Effector memory CD8-positive, alpha-beta T cell (primary cell): ENCODE measurements at places on chromosomes 2 and 18.

GRCh38 chr2:12929758-12930157 lies 213.0 kb downstream of the TRIB2 start:
- no peak for DNase-seq
- no peaks in the 10 kb centered on the region for H3K36me3 ChIP-seq
- no peaks in the 10 kb centered on the region for H3K27me3 ChIP-seq
- H3K27ac ChIP-seq, result no peak overlapping the region
- H3K4me3 ChIP-seq, result no peak overlapping the region

- peaks cover 2% of the 10 kb centered on the region for H3K4me1 ChIP-seq
- no peak for DNase-seq
- peaks cover 63% of the 10 kb centered on the region for H3K36me3 ChIP-seq
- H3K4me3 ChIP-seq, result no peak overlapping the region
These were observed 473.9 kb downstream of the ARHGAP15 start for GRCh38 chr2:143603035-143603655.

DNA sequence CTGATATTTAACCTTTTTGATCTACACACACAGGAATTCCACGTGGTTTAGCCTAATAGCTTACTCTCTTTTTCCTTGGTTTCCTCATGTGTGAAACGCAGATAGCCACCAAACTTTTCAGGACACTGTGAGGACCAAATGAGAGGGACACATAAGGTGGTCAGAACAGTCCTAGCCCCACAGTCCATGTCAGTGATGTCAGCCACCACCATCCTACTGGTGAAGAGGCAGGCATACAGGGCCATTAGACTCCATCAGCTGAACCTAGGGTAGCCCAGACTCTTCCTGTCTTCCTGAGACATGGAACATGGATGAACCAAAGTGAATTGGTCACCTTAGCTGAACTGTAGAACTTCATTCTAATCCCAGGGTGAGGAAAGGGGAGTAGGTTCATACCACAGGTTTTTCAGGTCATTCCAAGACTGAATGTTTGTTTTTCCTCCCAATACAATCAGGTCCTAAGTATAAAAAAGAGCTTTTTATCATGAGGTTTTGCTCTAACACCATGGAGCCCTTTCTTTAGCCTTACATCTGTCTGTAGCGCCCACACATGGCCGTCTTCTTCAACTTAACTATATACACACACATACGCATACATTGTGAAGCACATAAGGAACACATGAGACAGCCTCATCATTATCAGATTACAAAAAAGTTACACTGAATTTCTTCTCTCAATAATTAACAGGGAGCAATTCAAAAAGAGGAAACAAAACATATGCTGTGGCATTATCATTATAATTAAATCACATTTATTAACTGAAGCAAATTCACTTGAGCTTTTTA lies 18.5 kb upstream of the NFE2L2 start:
- H3K27ac ChIP-seq, result no peak overlapping the region
- DNase-seq, result no peak
- no peaks in the 10 kb centered on the region for H3K27me3 ChIP-seq

- DNase-seq, result no peak
- H3K27me3 ChIP-seq, result no peaks in the 10 kb centered on the region
- peak overlapping the region; percentile 60 for H3K4me3 ChIP-seq
- peaks cover 58% of the 10 kb centered on the region for H3K4me1 ChIP-seq
These were observed 135.6 kb downstream of the SMAD7 start for GRCh38 chr18:48815179-48815515.

DNA sequence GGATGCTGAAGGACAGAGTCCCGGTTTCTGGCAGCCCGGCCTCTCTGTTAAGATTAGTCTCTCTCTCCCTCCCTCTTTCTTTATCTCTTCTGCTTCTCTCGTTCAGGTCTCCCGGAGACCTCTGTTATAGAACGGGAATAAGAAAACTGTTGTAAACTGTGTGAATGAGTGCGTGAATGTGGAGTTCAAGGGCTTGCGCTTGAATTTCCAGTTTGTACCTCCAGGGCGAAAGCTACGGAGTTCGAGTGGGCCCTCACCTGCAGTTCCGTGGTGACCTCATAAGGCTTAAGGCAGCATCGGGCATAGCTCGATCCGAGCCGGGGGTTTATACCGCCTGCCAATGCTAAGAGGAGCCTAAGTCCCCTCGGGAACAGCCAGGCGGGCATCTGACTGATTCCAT lies 26.4 kb downstream of the SKA1 start:
- no peaks in the 10 kb centered on the region for H3K36me3 ChIP-seq
- no peaks in the 10 kb centered on the region for H3K4me1 ChIP-seq
- H3K4me3 ChIP-seq, result no peak overlapping the region
- peaks cover 63% of the 10 kb centered on the region for H3K27me3 ChIP-seq

- no peak overlapping the region for H3K27ac ChIP-seq
- H3K36me3 ChIP-seq, result peaks cover 2% of the 10 kb centered on the region
- DNase-seq, result no peak
- H3K4me1 ChIP-seq, result peaks cover 6% of the 10 kb centered on the region
- no peaks in the 10 kb centered on the region for H3K27me3 ChIP-seq
These were observed 104.2 kb downstream of the CRIM1 start for GRCh38 chr2:36459725-36460137.

DNA sequence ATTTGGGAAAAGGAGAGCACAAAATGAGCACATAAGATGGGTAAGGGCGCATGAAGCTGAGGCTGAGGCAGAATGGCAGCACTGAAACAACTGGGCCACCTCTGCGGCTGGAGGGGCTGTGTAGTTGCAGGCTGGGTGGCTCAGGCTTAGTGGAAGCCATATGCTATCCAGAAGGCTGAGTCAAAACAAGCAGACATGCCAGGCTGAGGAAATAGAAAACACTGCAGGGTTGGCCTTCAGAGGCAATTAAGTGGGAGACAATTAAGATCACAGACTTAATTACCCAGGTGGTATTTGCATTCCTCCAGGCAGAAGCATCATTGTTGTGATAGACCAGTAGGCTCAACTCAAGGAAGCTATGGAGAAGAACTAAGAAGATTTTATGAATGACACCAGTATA lies 11.4 kb upstream of the XPO1 start:
- DNase-seq, result no peak
- H3K4me3 ChIP-seq, result no peak overlapping the region
- H3K4me1 ChIP-seq, result no peaks in the 10 kb centered on the region
- H3K27ac ChIP-seq, result no peak overlapping the region
- H3K36me3 ChIP-seq, result no peaks in the 10 kb centered on the region

DNA sequence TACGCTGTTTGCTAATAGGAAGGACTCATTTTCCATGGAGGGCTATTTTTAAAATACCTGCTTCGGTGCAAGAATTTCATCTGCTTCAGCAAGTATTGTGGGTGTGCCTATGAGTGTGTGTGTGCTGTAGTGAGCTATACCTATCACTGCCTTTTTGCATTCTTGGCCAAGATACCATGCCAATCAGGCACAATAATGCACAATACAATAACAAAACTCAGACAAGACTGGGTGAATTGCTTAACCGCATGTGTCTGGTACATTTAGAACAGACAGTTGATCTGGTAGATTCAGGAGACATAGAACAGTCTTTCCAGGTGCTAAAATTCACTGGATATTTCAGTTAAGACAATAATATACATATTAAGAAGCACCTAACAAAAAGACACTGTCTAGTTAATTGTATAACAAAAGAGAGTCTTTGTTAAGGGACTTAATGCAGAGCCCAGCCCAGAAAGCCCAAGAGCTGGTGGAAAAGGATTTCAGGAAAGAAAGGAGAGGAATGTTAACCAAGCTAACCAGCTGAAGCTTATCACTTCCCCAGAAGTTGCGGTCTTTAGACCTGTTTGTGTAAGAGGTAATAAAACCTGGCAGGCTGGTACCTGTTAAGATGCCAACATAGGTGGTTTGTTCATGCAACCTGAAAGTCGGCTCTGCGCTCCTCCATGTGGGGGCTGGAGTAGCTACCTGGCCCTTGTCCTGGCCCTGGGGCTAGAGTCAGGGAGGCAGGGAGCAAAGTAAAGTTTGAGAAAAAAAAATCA lies 153.3 kb upstream of the RBMS1 start:
- H3K27ac ChIP-seq, result no peak overlapping the region
- no peak overlapping the region for H3K4me3 ChIP-seq

GRCh38 chr18:76410660-76411417 lies 84.2 kb downstream of the ZNF516 start:
- no peak for DNase-seq
- peaks cover 44% of the 10 kb centered on the region for H3K27me3 ChIP-seq
- H3K4me1 ChIP-seq, result peaks cover 26% of the 10 kb centered on the region
- H3K36me3 ChIP-seq, result no peaks in the 10 kb centered on the region

GRCh38 chr2:197453914-197454398 lies 604 bp downstream of the COQ10B start:
- DNase-seq, result peak; percentile 5
- peak overlapping the region; percentile 87 for H3K4me3 ChIP-seq
- H3K36me3 ChIP-seq, result peaks cover 37% of the 10 kb centered on the region
- H3K4me1 ChIP-seq, result peaks cover 31% of the 10 kb centered on the region
- H3K27ac ChIP-seq, result peak overlapping the region; percentile 98
- no peaks in the 10 kb centered on the region for H3K27me3 ChIP-seq

GRCh38 chr2:54306556-54306955 lies 50.5 kb upstream of the TSPYL6 start:
- no peaks in the 10 kb centered on the region for H3K4me1 ChIP-seq
- DNase-seq, result no peak
- H3K4me3 ChIP-seq, result no peak overlapping the region
- H3K27ac ChIP-seq, result no peak overlapping the region
- H3K36me3 ChIP-seq, result no peaks in the 10 kb centered on the region
- H3K27me3 ChIP-seq, result peaks cover 5% of the 10 kb centered on the region

GRCh38 chr2:161173541-161174194 lies 13.4 kb downstream of the TANK start:
- H3K27ac ChIP-seq, result no peak overlapping the region
- peaks cover 17% of the 10 kb centered on the region for H3K36me3 ChIP-seq
- no peak for DNase-seq
- H3K4me3 ChIP-seq, result no peak overlapping the region

DNA sequence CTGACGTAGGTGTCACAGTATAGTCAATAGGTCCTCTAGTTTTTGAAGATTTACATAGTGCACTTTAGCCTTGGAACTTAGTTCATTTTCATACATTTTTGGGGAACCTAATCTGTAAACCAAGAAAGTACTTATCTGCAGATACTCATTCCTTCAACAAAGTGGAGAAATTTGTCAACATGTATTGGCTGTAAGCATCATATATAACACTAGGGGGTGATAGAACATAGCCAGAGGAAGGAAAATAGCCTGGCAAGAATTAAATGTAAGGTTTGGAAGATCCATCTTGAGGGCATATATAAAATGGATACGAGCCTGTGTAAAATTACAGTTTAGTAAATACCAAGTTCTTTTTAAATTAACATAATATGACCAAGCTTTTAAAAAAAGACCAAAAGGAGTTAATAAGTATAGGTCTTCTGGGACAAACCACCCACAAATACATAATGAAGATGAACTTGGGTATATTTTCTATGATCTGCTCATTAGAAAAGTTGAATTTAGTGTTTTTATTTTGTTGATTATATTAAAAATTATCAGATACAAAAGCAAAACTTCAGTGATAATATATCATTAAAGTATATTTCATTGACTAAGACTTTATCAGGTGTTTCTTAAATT lies 18.2 kb downstream of the RPL37A start:
- H3K4me3 ChIP-seq, result no peak overlapping the region
- no peaks in the 10 kb centered on the region for H3K36me3 ChIP-seq
- no peaks in the 10 kb centered on the region for H3K27me3 ChIP-seq
- no peak overlapping the region for H3K27ac ChIP-seq

- peaks cover 11% of the 10 kb centered on the region for H3K36me3 ChIP-seq
- H3K4me3 ChIP-seq, result no peak overlapping the region
- DNase-seq, result peak; percentile 33
- H3K27ac ChIP-seq, result no peak overlapping the region
These were observed 27.3 kb downstream of the LPIN2 start for GRCh38 chr18:2985628-2986027.

- H3K27ac ChIP-seq, result no peak overlapping the region
- H3K27me3 ChIP-seq, result no peaks in the 10 kb centered on the region
- H3K4me3 ChIP-seq, result no peak overlapping the region
- H3K36me3 ChIP-seq, result peaks cover 36% of the 10 kb centered on the region
- H3K4me1 ChIP-seq, result no peaks in the 10 kb centered on the region
These were observed 10.9 kb downstream of the NHEJ1 start for GRCh38 chr2:219149667-219150066.

DNA sequence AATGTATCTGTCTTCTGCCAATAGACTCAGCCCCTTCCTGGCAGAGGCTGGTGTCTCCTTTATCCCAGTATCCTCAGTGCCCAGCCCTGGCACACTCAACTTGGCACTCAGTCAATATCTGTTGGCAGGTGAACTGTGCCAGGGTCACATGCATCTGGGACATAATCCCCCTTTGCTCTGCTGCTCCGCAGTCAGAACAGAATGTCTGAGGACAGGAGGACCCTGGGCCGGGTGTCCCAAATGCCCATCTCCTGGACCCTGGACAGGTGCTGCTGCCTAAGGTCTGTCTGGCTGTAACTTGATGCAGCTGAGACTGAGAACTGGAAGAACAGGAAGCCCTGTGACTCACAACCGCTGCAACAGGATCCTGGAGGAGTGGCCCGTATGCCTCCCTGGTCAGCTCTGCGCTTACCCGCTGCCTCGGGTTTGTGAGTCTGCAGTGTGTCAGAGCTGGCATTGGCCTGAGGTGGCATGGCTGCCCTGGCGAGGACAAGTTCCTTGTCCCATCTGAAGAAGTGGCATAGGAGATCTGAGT lies 11.4 kb downstream of the HK2 start:
- peak overlapping the region; percentile 21 for H3K4me3 ChIP-seq
- H3K4me1 ChIP-seq, result peaks cover 26% of the 10 kb centered on the region
- H3K36me3 ChIP-seq, result no peaks in the 10 kb centered on the region
- H3K27ac ChIP-seq, result no peak overlapping the region
- H3K27me3 ChIP-seq, result peaks cover 9% of the 10 kb centered on the region

DNA sequence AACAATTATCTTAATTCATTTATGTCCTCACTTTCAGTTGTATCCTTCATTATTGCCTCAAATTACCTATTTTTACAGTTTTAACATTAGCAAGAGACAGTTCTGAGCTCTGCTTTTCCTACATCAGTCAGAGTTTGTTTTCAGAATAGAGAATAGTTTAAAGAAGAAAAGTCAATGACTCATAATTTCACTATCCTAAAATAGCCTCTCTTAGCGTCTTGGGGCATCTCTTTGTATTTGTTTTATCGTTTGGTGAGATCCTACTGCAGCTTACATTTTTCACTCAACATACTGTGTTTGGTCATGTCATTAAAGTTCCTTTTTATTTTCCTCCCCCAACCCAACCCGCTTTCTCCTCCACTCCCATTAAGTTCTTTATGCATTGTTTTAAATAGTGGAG lies 3.8 kb downstream of the SEC11C start:
- no peak overlapping the region for H3K4me3 ChIP-seq
- no peak for DNase-seq
- no peak overlapping the region for H3K27ac ChIP-seq
- peaks cover 11% of the 10 kb centered on the region for H3K36me3 ChIP-seq

DNA sequence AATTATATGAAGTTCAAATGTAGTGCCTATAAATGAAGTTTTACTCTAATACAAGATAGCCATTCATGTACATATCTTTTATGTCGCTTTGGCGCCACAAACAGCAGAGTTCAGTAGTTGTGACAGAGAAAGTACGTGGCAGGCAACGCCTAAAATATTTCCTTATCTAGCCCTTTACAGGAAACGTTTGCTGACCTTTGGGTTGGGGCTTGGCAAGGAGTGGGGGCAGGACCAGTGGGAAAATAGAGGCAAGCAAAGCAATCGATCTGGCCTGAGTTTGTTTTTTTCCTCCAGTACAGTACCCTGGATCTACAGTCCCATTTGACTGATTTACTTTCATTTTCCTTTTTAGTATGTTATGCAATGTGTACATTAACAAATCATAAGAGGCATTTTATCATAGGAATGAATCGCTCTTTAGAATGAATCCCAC lies 13.1 kb downstream of the CCDC68 start:
- H3K4me3 ChIP-seq, result peak overlapping the region; percentile 82
- peaks cover 10% of the 10 kb centered on the region for H3K4me1 ChIP-seq
- no peaks in the 10 kb centered on the region for H3K27me3 ChIP-seq
- peak; percentile 9 for DNase-seq
- H3K27ac ChIP-seq, result peak overlapping the region; percentile 92

GRCh38 chr2:29014811-29015421 lies 33.8 kb downstream of the TOGARAM2 start:
- H3K4me1 ChIP-seq, result peaks cover 83% of the 10 kb centered on the region
- H3K27me3 ChIP-seq, result no peaks in the 10 kb centered on the region
- H3K36me3 ChIP-seq, result peaks cover 36% of the 10 kb centered on the region
